Muscle of back (tissue), 13 donors: ENCODE measurements at places on chromosomes 5 and 9. TPM values are rescaled to one million over a fixed set of nuclear protein-coding genes. Genes with fewer than 3 reads are reported as not detected.

GRCh38 chr5:57494104-57495098 is 11.8 kb upstream of the ACTBL2 start:
- DNase-seq, result no peak

DNA sequence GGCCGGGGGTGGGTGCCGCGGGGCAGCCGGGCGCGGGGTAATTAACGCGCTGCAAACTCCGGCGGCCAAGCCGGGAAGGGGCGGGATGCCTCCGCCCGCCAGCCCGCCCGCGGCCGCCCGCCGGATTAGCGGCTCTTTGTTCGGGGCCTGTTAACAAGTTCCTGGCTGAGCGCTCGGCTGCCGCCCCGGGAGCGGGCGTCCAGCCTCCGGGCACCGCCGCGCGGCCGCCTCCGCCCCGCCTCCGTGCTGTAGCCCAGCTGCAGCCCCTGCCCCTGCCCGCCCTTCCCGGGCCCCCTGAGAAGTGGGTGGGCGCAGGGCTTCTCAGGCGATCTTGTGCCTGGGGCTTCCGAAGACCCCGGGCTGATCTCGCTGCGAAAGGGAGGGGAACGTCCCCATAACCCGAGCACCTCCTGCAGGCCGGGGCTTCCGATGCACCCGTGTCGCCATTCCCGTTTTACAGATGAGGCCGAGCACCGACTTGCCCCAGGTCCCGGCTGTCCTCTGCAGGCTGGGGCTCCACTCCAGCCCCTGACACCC is 7.5 kb downstream of the UNC5A start:
- peak; percentile 31 for DNase-seq

DENND4C gene
- polyA plus RNA-seq, result 28.1 TPM

ANKS6 gene
- 18.5 TPM for polyA plus RNA-seq
